ENCODE measurements at places on chromosomes 7 and 10. TPM values are rescaled to one million over a fixed set of nuclear protein-coding genes. Genes with fewer than 3 reads are reported as not detected.

GRCh38 chr7:140684066-140684950 is 11.6 kb downstream of the ADCK2 start:
- no peak for DNase-seq

DNA sequence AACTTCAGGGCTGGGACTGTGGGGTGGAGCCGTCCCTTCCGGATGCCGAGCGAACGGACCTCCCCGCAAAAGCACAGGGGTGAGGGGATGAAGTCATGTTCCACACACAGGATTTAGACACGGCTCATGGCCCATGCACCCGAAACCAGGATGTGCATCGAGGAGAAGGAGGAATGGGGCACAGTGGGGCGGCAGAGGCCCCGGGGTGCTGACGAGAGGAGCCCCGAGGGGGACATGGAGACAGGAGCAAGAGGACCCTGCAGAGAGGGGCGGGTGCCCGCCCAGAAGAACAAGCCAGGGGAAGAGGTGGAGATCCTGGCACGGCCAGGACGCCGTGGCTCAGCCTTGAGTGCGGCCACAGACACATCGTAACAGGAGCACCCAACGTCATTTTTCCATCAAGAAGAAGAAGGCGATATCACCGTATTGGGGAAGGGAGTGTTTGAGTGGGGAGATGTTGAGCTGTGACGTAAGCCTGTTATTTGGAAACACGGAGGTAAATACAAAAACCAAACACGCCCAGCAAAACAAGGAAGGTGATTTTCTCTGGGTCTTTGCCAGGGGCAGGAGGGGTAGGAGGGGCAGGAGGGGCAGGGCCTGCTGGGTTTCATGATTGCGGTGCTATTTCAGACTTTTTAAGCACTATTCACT is 25.3 kb upstream of the FOXL3 start:
- no peak for DNase-seq

ATG9B gene
- polyA plus RNA-seq, result 0.72 TPM

DNA sequence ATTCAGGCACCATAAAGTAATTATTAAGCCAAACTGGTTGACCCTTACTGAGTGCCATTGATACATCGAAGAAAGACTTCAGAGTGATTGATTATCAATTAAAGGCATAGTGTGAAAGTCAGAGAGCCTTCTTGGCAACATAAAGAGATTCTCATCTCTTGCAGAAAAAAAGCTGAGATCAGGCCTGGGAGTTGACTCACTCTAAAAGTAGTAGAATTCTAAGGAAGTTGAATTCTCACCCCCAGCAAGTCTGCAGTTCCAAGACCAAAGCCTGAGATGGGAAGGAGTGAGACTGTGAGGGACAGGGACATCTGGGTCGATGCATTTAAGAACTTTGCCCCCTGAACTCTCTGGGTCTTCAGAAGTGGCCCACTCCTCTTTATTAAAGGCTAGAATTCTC is 21.6 kb upstream of the ERCC6 start:
- no peak for DNase-seq

DNA sequence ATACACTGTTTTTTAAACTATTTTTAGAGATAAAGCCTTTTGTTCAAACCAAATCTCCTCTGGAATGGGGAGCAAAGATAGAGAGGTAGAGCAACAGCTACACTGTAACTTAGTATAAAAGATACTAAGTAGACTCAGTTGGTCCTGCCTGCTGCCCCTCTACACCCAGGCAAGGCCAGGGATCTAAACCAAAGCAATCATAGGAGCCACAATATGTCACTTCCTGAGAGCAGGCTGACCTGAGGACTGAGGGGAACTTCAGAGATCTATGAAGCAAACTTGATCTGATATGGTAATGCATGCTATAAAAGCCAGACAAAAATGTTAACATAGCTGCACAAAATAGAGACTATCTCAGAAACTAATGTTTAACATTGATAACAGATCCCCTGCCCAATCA is 7.0 kb upstream of the TRDMT1 start:
- no peak for DNase-seq

IKZF1 gene
- polyA plus RNA-seq, result 3.2 TPM

DNA sequence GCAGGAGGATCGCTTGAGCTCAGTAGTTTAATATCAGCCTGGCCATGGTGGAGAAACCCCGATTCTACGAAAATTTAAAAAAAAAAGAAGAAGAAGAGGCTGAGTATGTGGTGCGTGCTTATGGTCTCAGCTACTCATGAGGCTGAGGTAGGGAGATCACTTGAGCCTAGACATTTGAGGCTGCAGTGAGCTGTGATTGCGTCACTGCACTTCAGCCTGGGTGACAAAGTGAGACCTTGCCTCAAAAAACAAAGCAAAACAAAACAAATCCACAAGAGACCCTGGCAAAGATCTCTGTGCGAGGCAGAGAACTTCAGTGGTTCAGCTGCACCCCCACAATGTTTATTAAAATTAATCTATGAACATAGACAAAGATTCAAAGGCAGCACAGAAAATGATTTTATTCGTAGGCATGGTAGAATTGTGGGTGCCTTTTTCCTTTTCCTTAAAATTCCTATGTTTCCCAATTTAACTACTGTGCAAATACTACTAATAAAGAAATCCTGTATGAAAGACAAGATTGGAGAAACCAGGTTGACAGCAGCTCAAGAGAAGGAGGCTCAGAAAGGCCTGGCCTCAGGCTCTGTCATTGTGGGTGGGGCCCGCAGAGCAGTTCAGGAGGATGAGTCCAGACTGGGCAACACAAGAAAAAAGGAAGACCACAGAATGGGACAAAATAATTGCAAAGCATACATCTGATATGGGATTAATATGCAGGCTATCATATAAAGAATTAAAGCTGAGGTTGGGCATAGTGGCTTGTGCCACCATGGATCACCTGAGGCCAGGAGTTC is 24.5 kb upstream of the PURB start:
- no peak for DNase-seq

DNA sequence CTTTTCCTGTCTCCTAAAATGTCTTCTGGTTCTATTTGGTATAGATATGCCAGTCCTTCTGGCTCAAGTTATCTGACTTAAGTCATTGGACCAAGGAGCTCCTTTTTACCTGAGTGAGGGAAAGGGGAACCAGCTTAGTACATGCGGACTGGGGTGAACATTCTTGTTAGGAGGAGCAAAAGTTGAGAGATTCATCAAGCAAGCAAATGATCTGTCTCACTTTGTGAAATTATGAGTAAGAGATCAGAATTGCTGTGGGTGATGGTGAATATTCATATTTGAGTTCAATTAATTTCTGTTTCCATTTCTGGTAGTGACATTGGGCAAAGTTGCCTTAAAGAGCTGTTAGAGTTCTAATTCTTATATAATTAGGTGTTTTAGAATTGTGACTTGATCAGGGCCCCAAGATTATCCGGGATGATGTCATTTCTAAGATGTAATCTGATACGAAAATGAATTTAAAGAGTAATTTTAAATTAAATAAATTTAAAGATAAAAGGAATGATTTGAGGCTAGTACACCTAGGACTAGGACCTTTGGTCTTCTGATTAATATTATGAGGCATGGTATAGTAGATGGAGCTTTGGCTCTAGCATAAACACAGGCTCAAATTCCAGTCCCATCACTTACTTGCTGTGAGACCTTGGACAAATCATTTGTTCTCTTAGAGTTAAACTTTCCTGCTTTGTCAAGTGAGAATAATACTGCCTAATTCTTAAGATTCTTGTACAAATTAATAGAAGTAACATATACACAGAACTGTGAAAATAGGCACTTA is 60.4 kb upstream of the STRIP2 start:
- DNase-seq, result no peak

- no peak for DNase-seq
Measured at GRCh38 chr7:143181349-143181748, 1.9 kb upstream of the TAS2R39 start.

DNA sequence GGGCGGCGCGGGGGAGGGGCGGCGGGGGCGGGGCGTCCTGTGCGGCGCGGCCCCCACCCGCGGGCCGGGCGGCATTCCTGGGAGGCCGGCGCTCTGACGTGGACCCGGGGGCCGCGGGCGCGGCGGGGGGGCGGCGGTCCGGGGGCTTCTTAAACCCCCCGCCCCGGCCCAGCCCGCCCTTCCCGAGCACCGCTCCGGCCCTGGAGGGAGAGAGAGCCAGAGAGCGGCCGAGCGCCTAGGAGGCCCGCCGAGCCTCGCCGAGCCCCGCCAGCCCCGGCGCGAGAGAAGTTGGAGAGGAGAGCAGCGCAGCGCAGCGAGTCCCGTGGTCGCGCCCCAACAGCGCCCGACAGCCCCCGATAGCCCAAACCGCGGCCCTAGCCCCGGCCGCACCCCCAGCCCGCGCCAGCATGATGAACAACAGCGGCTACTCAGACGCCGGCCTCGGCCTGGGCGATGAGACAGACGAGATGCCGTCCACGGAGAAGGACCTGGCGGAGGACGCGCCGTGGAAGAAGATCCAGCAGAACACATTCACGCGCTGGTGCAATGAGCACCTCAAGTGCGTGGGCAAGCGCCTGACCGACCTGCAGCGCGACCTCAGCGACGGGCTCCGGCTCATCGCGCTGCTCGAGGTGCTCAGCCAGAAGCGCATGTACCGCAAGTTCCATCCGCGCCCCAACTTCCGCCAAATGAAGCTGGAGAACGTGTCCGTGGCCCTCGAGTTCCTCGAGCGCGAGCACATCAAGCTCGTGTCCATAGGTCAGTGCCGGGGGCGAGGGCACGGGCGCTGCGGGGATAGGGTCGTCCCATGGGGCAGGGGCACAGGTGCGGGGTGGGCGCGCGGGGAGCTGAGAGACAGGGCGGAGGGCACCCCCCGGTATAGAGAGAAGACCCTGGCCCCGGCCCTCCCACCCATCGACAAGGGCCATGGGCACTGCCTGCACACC is at the start of gene FLNC:
FLNC (plus strand) TSS at position 176 of the 947 bp plus-strand sequence; CDS start at position 408, 232 bp downstream.
- peak; percentile 79 for DNase-seq

DNA sequence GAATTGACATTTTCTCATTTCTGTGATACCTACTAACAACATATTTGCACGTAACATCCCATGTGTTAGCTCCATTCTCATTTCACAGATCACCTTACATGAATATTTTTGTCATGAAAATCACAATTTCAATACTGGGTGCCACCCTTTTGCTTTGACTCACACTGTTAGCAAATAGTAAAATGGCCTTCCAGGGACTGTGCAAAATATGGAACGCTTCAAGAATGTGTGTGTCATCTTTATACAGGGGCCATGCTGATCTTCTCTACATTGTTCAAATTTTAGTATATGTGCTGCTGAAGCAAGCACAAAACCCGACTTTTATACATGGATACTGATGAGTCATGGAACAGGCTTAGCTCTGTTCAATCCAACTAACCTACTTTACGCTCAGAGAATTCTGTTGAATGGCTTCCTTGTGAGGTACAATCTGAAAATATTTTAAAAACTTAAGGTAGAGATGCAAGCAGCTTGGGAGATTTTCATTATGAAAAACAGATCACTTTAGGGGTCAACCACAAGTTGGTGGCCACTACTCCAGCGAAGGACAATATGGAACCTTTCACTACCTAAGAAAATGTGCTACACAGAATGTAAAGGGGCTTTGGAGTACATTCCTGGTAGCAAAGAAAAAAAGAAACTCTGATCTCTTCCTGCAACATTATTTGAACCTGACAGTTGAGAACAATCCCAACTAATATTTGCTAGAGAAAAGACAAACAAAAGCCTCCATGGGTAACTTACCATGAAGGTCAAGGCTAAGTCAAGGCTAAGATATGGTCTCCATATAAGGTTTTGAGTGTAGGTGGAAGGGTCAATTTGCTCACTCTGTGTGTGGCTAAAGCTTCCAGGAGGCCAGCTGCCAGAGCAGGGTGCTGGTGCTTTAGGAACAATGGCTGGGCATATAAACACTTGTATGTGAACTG is 11.9 kb downstream of the ANKRD26 start:
- no peak for DNase-seq

CAV2 gene
- 44.3 TPM for polyA plus RNA-seq

- DNase-seq, result peak; percentile 53
Measured at GRCh38 chr7:37738321-37738720, 54.8 kb downstream of the GPR141 start.

GRCh38 chr7:27922907-27923641 is 183.1 kb downstream of the TAX1BP1 start:
- DNase-seq, result no peak

POMZP3 gene
- 13.2 TPM for polyA plus RNA-seq

DNA sequence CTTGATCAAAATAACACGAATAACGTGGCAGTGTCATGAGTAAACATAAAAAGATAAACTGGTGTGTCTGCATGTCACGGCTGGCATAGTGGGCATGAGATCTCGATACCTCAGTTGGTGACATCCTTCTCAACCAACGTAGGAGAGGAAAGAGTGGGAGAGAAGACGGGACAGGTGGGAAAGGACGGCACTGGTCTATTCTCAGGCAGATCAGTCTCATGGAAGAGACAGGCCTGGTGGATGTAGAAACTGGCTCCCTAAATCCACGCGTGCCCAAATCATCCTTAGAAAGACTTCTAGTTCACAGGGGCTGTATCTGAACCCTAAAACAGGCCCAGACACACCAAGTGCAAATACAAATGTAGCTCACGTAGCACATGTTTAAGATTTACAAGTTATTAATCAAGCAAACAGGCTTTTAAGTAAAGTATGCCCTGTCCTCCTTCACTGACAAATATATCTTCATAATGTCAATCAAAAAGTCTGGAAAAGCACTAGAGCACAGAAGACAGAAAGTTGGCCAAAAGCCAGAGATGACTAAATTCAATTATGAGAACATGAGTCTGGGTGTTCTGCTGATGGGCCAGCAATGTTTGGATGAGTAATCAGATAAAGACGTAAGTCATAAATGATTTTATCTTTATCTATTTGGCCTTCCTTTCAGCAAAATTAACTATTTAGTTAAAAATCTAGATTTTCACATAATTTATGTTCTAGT is 56.3 kb downstream of the SFMBT2 start:
- DNase-seq, result no peak

SPDYE9 gene
- 1.9 TPM for polyA plus RNA-seq

PRF1 gene
- 0.74 TPM for polyA plus RNA-seq

SMKR1 gene
- polyA plus RNA-seq, result not detected

DNA sequence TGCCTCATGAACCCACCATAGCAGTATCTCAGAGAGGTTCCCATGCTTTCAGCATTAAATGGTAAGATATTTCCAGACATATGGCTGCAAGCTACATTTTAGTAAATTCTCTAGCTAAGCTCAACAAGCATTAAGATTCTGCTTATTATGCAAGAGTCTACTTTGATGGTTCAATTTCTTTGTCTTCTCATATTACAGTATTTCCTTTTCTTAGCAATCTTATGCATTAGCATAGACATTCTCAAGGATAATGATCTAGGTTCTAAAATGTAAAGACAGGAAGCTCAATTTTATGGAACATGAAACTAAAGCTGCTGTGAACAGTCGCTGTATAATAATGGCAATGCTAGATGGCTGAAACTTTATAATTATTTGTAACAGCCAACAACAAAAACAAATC is 39.2 kb downstream of the MEOX2 start:
- DNase-seq, result no peak

SORBS1 gene
- 72.6 TPM for polyA plus RNA-seq

MBL2 gene
- polyA plus RNA-seq, result not detected

PHTF2 gene
- 15.3 TPM for polyA plus RNA-seq

- DNase-seq, result no peak
Measured at GRCh38 chr7:134153493-134154136, 26.5 kb downstream of the LRGUK start.
